H1 (cell line): ENCODE measurements at places on chromosomes 16 and 17.
A peak's percentile ranks its signal among the peaks of the same experiment; 100 is the strongest.

GRCh38 chr16:986411-986810 is 4.8 kb downstream of the SOX8 start:
- H3K27me3 ChIP-seq = peaks cover 20% of the 10 kb centered on the region
- DNase-seq = no peak
- H3K4me3 ChIP-seq = no peak overlapping the region

- no peaks in the 10 kb centered on the region for H3K27me3 ChIP-seq
- H3K4me3 ChIP-seq = no peak overlapping the region
- no peak overlapping the region for H3K27ac ChIP-seq
- H3K36me3 ChIP-seq = peaks cover 56% of the 10 kb centered on the region
- DNase-seq = no peak
- no peaks in the 10 kb centered on the region for H3K4me1 ChIP-seq
These were observed 17.7 kb downstream of the PSMD11 start for GRCh38 chr17:32461853-32462617.

DNA sequence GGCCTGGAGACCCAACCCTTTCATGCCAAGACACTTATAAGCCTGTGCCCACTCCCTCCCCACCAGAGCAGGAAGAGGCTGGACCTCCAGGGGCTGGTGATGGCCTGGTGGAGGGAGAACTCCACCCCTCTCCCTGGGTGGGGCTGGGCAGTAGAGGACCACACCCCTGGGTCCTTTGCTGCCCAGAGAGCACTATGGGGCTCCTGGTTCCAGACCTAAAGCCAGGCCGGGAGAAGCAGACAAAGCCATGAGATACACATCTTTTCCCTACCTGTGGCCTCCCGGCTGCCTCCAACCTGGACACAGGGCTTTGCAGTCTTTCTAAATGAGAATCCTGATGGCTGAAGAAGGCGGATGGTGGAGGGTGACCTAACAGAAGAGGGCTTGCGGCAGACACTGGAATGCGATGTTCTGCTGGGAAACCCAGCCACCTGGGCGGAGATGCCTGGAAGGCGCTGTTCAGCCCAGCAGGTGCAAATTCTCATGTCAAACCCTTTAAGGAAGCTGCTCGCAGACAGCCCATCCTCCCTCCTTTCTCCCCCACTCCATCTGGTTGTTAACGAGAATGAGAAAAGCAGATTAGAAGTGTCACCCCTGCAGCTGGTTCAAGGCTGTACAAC is 43.9 kb upstream of the KIFC3 start:
- peaks cover 16% of the 10 kb centered on the region; the same call in 1 of the 2 replicates for H3K4me1 ChIP-seq
- H3K36me3 ChIP-seq = no peaks in the 10 kb centered on the region
- H3K27ac ChIP-seq = no peak overlapping the region
- no peaks in the 10 kb centered on the region for H3K27me3 ChIP-seq
- peak; percentile 73 for DNase-seq
- H3K4me3 ChIP-seq = no peak overlapping the region

- H3K4me1 ChIP-seq = no peaks in the 10 kb centered on the region
- DNase-seq = no peak
- no peak overlapping the region for H3K27ac ChIP-seq
- H3K36me3 ChIP-seq = no peaks in the 10 kb centered on the region
- no peak overlapping the region for H3K4me3 ChIP-seq
These were observed 314.2 kb upstream of the CCL2 start for GRCh38 chr17:33940769-33941370.

DNA sequence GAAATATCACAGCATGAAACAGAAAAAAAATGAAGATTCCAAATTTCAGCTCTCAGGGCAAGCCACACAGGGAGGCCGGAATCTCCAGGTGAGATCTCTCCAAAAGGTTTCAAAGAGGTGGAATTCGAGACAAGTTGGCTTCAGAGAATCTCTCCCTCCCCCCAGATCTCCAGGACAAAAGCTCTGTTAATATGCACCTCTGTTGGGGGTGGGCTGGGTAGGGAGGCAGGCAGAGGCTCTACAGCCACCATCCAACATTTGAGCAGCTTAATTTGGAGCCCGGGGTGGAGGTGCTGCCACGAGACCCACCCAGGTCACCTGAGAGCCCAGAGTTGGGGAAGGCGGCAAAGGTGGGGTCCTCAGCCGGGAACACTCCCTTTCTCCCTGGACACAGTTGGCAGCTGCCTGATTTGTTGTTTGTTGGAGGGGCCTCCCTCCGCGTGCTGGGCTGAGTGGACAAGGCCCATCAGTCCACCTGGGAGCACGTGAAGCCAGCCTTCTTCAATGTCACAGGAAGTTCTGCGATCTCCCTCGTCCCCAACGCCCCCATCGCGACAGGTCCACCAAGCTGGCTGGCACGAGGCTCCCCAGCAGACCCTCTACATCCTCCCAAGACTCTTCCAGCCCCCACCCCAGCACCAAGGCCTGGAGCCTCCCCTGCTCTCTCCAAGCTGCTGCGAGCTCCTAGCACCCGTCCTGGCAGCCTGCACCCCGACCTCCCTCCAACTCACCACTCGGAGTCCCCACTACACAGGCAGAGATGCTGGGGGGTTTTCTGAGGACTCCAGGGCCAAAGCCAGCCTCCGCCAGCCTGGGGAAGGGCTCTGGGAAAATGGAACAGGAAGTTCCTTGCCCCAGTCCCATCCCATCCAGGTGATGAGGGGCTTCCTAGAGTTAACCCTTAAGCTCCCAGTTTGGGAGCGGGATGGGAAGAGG is at the start of gene ZSCAN10:
TSS of gene ZSCAN10 (minus strand) at position 836 of the 936 bp plus-strand sequence. CDS start 6,357 bp downstream, outside the sequence.
- H3K4me3 ChIP-seq = peak within 1 kb of the TSS; percentile 90
- peak; percentile 86 for DNase-seq
- peak within 1 kb of the TSS; percentile 93 for H3K27ac ChIP-seq
- H3K27me3 ChIP-seq = no peaks in the 10 kb centered on the region

- no peak for DNase-seq
- no peak overlapping the region for H3K4me3 ChIP-seq
- peaks cover 2% of the 10 kb centered on the region; the same call in 1 of the 2 replicates for H3K4me1 ChIP-seq
These were observed 144.5 kb downstream of the CLEC16A start for GRCh38 chr16:11088831-11089230.
